Central memory CD4-positive, alpha-beta T cell (primary cell): ENCODE measurements at places on chromosomes 1 and 21.

- DNase-seq = peak; percentile 25
Measured at GRCh38 chr1:231550448-231550781, 21.9 kb downstream of the TSNAX start.

DNA sequence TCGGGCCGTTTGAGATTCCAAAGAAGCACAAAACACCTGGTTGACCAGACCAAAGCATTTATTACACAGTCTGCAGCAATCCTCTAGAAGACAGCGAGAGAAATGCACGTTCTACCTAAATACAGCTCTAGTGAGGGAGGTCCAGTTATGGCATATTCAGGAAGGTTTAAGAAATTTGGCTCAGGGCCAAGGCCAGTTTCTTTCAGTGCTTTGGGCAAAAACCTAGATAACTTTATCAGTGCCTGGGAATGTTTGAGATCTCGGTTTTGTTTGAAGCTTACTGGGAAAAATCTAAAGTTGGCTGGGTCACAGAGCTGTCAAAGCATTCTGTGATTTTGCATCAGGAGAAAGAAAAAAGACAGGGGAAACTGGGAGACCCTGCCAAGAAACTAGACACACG lies 514.0 kb upstream of the TMPRSS15 start:
- DNase-seq = no peak

GRCh38 chr1:34705077-34705476 lies 49.8 kb upstream of the GJB5 start:
- no peak for DNase-seq

GRCh38 chr1:225963735-225964530 lies 22.9 kb upstream of the LEFTY2 start:
- DNase-seq = no peak

DNA sequence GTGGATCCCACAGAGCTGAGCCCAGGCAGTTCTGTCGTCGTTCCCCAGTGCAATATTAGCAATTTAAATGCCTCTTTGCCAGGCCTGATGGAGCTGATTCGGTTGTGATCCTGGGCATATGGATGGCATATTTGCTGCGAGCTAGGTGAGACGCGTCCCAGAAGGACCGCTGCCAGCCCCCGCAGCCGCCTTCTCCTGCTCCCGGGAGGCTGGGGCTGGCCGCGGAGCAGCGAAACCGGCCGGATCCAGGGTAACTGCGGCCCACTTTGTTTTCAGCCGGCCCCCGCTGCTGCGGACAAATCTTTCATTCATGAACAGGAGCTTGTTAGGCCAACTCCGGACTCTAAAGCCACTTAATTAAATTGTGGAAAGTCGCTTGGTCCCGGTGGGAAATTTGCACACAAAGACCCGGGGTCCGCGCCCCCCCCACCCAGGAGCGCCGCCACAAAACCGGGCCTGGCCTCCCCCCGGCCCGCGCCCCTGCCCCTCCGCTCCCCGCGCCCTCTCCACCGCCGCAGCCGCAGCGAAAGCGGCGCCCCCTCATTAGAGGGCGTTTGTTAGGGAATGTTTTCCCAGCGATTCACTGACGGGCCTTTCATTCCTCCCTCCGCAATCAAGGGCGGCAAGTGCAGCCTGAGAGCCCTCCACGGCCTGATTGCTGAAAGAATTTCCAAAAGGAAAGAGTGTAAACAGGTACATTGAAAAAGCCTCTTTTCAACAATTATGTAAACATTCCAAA lies 383.3 kb downstream of the RRAGC start:
- DNase-seq = no peak

GRCh38 chr1:89356658-89357400 lies 7.0 kb upstream of the GBP6 start:
- DNase-seq = no peak

GRCh38 chr1:203676455-203676854 lies 49.8 kb downstream of the ATP2B4 start:
- DNase-seq = no peak

DNA sequence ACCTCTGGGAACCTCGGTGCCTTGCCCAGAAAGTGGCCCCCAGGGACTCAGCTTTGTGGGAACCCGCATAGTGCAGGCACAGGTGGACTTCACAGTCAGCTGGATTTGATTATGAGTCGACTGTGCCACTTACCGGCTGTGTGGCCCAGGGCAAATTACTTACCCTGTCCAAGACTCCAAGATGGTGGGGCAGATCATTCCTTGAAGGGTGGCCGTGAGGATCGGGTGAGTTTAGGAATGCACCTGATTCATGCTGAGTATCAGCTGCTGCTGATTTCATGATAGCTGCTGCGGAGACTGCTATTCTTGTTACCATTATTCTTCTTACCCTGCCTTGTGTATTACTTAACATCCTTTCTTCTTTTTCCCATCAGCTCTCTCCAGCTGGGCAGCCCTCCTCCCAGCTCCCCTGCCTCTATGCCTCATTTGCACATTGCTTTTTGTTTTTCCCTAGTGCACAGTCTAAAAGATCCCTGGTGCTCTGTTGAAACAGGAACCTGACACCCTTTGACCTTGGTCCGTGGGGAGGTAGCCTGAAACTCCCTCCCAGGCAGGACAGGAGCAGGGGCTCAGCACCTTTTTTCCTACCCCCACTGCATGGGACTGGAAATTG lies 40.5 kb upstream of the FHAD1 start:
- no peak for DNase-seq
